ENCODE measurements at places on chromosomes 6 and 20.

DNA sequence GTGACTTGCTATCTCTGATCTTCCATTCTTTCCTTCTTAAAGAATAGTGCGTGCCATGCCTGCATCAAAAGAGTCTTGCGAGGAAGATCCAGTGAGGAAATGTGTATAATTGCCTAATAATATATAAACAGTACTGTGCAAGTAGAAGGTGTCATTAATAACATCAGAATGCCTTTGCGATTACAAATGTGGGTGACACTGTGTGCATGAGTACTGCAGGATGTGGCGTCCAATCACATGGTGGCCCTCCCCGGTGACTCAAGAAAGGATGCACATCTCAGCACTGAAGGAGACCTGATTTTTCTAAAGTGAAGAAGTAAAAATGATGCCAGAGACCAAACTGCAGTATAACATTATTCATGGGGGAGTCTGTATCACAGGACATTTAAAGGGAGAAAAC, 107.5 kb upstream of the EDN1 start:
- no peak for DNase-seq

DNA sequence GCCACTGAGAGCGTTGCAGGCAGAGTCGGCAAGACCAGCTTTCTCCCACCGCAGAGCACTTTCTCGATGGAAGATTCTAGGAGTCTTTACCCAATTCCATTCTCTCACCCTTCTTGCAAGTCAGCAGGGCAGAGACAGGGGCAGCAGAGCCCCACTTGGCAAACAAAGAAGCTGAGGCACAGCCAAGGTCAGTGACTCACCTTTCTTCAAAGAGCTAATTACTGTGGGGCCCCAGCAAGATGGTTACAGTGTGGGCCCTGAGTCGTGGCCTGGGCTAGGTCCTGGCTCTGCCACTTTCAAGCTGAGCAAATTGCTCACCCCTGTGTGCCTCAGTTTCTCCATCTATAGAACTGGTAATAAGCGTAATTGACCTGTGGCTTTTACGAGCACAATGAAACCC, 277.0 kb downstream of the PREX1 start:
- DNase-seq: no peak

- no peak for DNase-seq
These were observed 4.7 kb downstream of the GCLC start for GRCh38 chr6:53540129-53540692.

GRCh38 chr20:48843057-48843806, 15.4 kb upstream of the PREX1 start:
- DNase-seq: no peak

- DNase-seq: no peak
These were observed 12.6 kb upstream of the MUC21 start for GRCh38 chr6:30970946-30971345.

DNA sequence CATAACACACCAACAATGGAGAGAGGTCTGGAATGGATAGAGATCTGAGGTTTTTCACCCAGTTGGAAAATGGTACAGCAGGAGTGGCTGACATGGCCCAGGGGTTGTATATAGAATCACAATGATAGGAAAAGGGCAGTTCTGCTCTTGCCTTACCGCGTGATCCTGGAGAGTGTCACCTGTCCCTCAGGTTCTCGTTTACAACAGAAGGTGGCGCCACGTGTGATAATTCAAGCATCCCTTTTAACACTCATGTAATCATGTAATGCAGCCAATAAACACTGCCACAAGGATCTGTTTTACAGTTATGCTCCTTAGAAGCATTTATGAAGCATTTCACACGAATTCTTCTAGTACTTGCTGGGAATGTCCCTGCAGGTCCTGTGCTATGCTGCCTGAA, 12.9 kb upstream of the WFDC2 start:
- DNase-seq: peak; percentile 63

DNA sequence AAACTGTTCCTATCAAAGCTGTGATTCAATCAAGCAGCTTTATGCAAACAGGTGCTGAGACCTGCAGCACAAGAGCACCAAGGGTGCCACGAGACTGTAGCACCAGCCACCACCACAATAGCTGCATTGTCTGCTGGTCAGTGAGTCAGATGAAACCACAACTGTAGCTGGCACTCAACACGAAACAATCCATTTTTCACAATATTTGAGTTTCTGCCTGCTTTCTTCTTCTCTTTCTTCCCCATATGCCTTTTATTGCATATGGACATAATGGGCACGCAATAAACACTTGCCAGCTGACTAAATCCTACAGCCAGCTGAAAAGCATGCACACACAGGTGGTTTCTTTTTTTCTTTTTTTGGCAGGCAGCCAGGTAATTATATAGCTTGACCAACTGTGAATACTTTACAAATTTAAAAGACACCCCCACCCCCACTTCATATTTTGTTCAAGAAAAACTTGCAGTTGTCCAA, 16.6 kb downstream of the SLC2A12 start:
- DNase-seq: no peak

GRCh38 chr6:159989492-159990480, 20.9 kb downstream of the IGF2R start:
- no peak for DNase-seq

- DNase-seq: peak; percentile 22
These were observed 25.6 kb upstream of the HLA-A start for GRCh38 chr6:29916741-29917140.

- DNase-seq: no peak
These were observed 14.6 kb downstream of the CCM2L start for GRCh38 chr20:32024683-32025295.

- DNase-seq: no peak
These were observed 18.4 kb downstream of the CTNNBL1 start for GRCh38 chr20:37711994-37712964.

DNA sequence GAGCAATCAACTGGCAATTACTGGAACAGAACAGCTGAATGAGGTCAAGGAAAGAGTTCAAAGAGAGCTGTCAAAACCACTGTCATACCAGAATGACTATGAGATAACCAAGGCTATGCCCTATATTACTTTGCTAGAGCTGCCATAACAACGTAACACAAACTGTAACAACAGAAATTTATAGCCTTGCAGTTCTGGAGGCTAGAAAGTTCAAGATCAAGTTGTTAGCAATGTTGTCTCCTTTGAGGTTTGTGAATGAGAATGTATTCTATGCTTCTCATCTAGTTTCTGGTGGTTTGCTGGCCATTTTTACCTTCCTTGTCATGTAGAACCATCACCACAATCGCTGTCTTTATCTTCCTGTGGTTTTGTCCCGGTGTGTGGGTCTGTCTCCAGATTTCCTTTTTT, 1323.0 kb upstream of the GJE1 start:
- DNase-seq: no peak

DNA sequence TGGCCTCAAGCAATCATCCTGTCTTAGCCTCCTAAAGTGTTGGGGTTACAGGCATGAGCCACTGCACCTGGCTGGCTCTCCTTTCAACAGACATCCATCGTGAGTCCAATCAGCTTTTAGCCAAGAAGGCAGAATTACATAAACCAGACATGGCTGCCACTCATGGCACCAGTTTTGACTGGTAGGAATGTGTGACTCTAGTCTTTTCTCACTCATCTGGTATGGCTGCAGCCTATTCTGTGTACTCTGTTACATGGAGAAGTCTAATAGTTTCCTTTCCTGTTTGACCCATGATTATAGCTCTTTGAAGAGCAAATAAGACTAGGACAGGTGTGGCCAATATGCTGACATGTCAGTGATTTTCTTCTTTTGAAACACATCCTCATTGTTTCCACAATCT, 27.0 kb upstream of the RNF144B start:
- no peak for DNase-seq

GRCh38 chr6:116556065-116556464, 2.5 kb downstream of the CALHM4 start:
- no peak for DNase-seq

- DNase-seq: peak; percentile 80
These were observed 1.6 kb downstream of the SAMD10 start for GRCh38 chr20:63977739-63978276.

GRCh38 chr20:48667481-48667880, 160.3 kb downstream of the PREX1 start:
- DNase-seq: no peak

DNA sequence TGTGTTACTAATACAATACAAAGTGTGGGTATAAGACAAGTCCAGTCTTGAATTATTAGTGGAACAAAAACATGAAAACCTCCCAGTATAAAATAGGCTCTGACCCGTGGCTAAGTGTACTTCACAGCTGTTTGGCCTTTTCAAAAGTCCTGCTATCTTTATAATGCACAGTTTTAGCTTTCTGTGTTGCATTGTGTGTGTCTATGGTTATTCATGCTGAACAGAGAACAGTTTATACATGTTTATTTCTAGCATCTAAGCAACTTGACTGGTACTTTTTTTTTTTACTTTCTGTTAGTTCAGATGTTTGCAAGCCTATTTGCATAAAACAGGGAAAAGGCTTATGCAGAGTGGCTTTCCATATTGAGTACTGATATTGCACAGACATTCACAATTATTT, 119.2 kb upstream of the CCN2 start:
- DNase-seq: no peak

DNA sequence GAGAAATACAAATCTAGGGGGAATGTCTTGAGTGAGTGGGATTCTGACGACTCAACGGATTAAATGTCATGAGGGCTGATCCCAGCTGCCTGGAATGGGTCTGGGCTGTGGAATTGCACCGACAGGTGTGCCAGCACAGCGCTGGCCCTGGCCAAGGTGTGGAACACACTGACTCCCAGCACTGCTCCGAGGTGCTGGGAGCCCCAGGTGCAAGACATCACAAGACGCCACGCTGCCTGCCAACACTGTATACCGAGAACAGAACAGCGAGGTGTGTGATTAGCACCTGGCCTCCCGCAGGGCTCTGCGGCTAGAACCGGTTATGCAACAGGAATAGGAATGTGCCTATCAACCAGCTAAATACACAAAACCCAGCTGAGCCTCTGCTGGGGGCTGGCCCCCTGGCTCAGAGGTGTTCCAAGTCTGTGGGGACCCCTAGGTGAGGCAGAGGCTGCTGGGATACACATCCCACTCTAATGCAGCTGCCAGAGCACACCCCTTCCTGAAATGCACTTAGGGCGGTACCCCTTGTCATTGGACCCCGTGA, 24.8 kb upstream of the APMAP start:
- DNase-seq: no peak

DNA sequence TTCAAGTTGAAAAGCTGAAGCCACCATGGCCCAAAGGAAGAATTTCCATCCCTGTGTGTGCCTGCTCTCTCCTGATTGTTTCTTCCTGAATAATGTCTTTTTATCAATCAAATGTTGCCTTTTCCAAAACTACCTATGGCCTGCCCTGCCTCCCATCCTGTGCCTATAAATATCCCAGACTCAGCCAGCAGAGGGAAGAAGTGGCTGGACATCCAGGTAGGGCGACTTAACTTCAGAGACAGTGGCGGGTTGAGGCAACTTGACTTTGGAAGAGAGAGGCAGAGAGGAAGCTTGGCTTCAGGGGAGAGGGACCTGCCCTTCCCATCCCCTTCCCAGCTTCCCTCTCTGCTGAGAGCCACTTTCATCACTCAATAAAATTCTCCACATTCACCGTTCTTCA, 133.0 kb downstream of the LCA5 start:
- DNase-seq: no peak

GRCh38 chr20:35544436-35544835, 2.6 kb downstream of the ERGIC3 start:
- no peak for DNase-seq

DNA sequence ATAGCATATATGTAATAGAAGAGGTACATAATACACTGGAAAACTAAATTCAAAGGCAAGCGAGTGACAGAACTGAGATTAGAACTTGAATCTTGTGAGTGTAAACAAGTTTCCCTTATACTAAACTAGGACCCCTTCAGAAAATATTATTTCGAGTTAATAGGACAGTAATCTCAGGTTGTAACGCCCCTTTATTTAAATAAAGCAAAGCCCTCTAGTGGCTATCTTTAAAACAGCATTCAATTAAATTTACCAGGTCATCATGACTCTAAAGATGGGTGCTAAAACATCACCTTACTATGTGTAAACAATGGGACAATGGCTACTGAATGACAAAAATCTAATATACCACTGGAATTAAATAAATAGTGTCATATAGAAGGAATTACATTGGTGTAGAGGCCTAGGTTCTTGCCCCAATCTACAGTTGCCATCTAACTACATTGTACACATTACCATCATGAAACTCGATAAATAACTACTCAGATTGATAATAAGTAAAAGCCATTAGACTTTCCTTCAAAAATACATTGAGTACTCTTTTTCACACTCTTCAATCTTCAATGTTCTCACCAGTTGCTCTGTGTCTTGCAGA, 255.4 kb upstream of the IRAK1BP1 start:
- DNase-seq: no peak

DNA sequence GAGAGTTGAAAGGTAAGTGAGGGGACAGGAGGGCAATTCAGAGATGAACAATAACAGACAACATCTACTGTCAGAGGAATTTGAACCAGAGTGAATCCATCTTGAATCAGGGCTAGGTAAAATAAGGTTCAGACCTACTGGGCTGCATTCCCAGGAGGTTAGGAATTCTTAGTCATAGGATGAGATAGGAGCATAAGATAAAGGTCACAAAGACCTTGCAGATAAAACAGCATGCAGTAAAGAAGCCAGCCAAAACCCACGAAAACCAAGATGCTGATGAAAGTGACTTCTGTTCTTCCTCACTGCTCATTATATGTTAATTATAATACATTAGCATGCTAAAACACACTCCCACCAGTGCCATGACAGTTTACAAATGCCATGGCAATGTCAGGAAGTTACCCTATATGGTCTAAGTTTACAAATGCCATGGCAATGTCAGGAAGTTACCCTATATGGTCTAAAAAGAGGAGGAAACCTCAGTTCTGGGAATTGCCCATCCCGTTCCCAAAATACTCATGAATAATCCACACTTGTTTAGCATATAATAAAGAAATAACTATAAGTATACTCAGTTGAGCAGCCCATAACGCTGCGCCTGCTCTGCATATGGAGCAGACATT, 248.5 kb downstream of the HAO1 start:
- no peak for DNase-seq

GRCh38 chr6:127031511-127031910, 87.0 kb upstream of the RSPO3 start:
- DNase-seq: no peak

DNA sequence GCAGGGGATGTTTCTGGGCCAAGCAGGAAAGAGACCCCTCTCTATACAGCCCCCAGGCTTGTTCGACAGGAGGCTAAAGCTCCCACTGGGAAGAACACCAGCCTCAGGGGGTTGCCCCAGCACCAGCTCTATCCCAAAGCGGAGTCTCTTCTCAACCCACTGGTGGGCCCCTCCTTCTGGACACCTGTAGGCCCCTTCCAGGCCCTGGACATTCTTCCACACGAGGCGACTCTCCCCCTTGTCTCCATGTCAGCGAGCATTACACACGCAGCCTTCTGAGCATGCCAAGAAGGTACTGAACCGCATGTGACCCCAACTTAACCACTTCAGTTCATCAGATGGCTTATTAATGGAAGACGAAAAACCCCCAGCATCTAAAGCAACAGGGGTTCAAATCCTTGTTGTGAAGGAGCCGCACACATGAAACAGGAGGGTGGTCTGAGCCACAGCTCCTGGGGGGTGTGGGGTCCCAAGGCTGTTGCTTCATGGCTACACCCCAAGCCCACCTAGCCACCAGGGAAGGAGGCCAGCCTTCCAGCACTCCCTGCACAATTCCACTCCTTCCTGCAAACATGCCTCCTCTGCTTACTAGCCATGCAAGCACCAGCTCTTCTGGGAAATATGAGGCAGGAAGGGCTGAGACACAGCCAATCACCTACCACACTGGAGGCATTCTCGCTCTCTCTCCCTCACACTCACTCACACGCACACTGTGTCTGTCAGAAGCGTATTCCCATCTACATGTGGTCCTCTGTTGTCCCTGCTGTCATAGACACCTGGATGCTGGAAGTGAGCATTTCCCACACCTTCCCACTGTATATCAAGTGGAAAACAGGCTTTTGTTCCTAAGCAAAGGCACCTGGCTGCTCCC, 104.5 kb downstream of the NOL4L start:
- no peak for DNase-seq
